ENCODE measurements at places on chromosomes 16 and 17. TPM values are rescaled to one million over a fixed set of nuclear protein-coding genes. Genes with fewer than 3 reads are reported as not detected.

The SULT1A2 gene
- 4.1 TPM for total RNA-seq

The USP31 gene
- 6.5 TPM for total RNA-seq

The DPEP3 gene
- total RNA-seq: 0.57 TPM

The HSD3B7 gene
- 11.0 TPM for total RNA-seq

The IGF2BP1 gene
- total RNA-seq: not detected

The RAC3 gene
- 0.64 TPM for total RNA-seq

The MAF gene
- 62.4 TPM for total RNA-seq

The CA5A gene
- total RNA-seq: not detected

The CNGB1 gene
- not detected for total RNA-seq

The MEOX1 gene
- 41.4 TPM for total RNA-seq

The E4F1 gene
- 41.4 TPM for total RNA-seq

The COX6A2 gene
- total RNA-seq: not detected

The SETD6 gene
- total RNA-seq: 20.8 TPM

The CALCOCO2 gene
- total RNA-seq: 151 TPM

The CRYBA1 gene
- total RNA-seq: not detected

The TLCD3A gene
- total RNA-seq: 4.4 TPM

The SOX8 gene
- total RNA-seq: 1.2 TPM

The HOXB8 gene
- not detected for total RNA-seq

The TSPOAP1 gene
- 29.4 TPM for total RNA-seq

The C17orf100 gene
- 1.6 TPM for total RNA-seq

The SNRNP25 gene
- 20.8 TPM for total RNA-seq
